ENCODE measurements at places on chromosomes 13 and 19. TPM values are rescaled to one million over a fixed set of nuclear protein-coding genes. Genes with fewer than 3 reads are reported as not detected.

EID2B gene
- total RNA-seq = 5.1 TPM

PLA2G4C gene
- total RNA-seq = 3.2 TPM

- DNase-seq = peak; percentile 98
Observed at GRCh38 chr19:3176715-3177501, 1.7 kb upstream of the S1PR4 start.

DNA sequence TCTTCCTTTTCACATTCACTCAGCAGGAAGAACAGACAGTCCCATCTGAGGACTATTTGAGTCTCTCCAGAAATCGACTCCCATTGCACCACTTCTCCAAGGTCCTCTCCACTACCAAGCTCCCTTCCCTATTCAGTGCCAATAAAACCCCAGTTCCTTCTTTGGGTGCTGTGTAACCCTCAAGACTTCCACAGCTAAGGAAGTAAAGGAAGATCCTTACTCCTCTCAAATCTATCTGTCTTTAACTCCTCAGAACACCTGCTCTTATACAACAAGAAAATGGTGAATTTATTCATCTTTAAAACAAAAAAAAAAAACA, 29.2 kb upstream of the TM9SF2 start:
- no peak for DNase-seq

DNA sequence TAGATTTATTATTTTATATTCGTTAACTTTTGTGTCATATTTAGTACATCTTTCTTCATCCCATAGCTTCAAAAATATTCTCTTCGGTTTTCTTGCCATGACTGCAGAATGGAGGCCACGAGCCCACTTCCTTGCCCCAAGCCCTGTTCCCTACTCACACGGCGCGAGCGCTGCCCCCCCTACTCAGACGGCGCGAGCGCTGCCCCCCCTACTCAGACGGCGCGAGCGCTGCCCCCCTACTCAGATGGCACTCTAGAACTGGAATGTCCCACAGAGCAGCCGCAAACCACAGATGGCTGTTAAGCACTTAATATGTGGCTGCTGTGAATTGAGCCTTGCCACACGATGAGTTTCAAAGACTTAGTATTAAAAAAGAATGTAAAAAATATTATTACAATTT, 102.2 kb upstream of the PEG3 start:
- DNase-seq = no peak

GRCh38 chr13:32530841-32531253, 7.7 kb downstream of the N4BP2L2 start:
- peak; percentile 64 for DNase-seq

GRCh38 chr13:98803111-98803561, 50.7 kb upstream of the SLC15A1 start:
- DNase-seq = no peak

DNA sequence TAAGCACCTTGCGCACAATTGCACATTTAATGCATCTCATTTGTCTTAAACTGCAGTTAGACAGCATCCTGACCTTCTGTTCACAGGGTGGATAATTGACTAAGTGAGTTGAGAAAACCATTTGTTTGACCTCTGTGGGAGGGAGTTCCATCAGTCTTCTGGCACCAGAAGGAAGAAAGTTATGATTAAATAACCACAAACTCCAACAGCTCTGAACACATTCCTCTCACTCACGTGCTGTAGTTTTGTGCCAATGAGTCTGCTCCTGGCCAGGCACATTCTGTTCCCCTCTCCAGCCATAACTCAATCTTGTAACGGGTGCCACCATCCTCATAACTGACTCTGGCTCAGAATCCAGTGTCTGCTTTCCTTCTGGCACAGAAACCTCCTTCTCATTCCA, 817.2 kb downstream of the SLITRK1 start:
- peak; percentile 27 for DNase-seq

DNA sequence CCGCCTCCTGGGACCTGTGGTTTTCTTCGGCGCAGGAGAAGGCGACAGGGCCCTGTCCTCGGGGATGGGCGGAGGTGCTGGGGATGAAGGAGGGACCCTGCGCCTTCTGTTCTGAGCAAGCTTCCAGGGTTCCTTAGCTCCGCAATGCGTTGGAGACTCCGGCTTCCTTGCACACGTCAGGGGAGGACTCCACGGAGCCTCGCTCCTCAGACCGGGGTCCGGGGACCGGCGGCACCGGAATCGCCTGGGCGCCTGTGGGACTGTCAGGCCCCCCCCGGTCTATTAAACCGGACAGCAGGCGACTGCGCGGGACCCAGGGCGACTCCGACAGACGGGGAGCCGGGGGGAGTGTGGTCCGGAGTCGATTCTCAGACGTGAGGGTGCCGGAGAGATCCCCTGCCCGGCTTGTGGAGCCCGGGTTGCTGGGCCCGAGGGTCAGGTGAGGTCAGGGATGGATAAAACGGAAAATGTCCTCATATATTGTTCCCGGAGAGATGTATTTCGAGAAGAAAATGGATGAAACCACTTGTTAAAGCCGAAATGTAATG, 227.4 kb downstream of the TEX29 start:
- no peak for DNase-seq

DNA sequence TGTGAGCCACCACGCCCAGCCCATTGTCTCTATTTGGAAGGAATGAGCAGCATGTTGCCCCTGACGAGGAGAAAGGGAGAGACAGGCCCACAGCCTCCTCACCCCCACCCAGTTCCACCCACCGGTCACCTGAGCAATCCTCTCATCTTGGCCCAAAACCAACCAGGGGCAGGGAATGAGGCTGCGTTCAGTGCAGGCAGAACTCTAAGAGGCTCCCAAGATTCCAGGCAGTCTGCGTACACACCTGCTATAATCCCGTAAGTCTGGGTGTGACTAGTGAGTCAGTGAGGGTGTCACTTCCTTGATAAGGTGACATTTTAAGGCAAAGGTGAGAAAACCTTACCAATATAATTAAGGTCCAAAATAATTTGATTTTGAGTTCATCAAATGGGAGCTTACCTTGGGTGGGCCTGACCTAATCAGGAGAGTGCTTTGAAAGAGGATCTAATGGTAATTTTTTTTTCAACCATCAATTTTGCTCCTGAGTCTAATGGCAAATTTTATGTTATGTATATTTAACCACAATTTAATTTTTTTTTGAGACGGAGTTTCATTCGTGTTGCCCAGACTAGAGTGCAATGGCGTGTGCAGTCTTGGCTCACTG, 26.9 kb upstream of the KLF2 start:
- no peak for DNase-seq

- no peak for DNase-seq
Observed at GRCh38 chr19:41624515-41624914, 2.4 kb downstream of the CEACAM4 start.
